Thymus (tissue), 14 donors: ENCODE measurements at places on chromosomes 2 and 18. TPM values are rescaled to one million over a fixed set of nuclear protein-coding genes. Genes with fewer than 3 reads are reported as not detected.

GRCh38 chr2:54641988-54642387 lies 81.5 kb upstream of the EML6 start:
- DNase-seq, result no peak
- peaks cover 83% of the 10 kb centered on the region for H3K36me3 ChIP-seq
- no peak overlapping the region for H3K4me3 ChIP-seq
- H3K27ac ChIP-seq, result peak overlapping the region; percentile 26
- no peaks in the 10 kb centered on the region for H3K27me3 ChIP-seq

GRCh38 chr2:235806986-235807750 lies 313.3 kb downstream of the AGAP1 start:
- H3K4me1 ChIP-seq, result no peaks in the 10 kb centered on the region
- H3K27me3 ChIP-seq, result no peaks in the 10 kb centered on the region
- no peaks in the 10 kb centered on the region for H3K36me3 ChIP-seq
- H3K4me3 ChIP-seq, result no peak overlapping the region
- DNase-seq, result no peak

DNA sequence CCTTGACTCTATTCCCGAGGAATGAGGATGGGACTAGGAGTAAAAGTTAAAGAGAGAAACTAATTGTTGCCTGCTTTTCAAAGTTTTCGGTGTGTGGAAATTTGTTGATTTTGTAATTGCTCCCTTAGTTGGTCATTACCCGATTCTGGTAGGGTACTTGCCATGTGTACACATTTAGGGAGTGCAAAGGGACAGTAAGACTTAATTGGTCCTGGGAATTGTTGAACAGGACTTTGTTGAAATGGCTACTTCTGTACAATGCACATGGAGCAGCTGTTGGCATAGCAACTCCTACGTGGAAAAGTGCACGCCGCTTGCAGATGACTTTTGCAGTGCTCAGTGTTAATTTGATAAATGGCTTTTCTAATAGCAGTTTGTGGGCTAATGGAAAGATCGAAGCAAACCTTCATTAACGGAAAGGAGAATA lies 22.9 kb downstream of the EPAS1 start:
- H3K4me3 ChIP-seq, result no peak overlapping the region
- H3K36me3 ChIP-seq, result no peaks in the 10 kb centered on the region
- no peaks in the 10 kb centered on the region for H3K4me1 ChIP-seq
- H3K27me3 ChIP-seq, result no peaks in the 10 kb centered on the region

- no peak for DNase-seq
- no peak overlapping the region for H3K27ac ChIP-seq
- no peak overlapping the region for H3K4me3 ChIP-seq
- H3K36me3 ChIP-seq, result no peaks in the 10 kb centered on the region
- no peaks in the 10 kb centered on the region for H3K27me3 ChIP-seq
- no peaks in the 10 kb centered on the region for H3K4me1 ChIP-seq
Observed at GRCh38 chr2:75157435-75157834, 41.9 kb downstream of the TACR1 start.

GRCh38 chr2:132383956-132384355 lies 32.6 kb upstream of the GPR39 start:
- H3K27me3 ChIP-seq, result no peaks in the 10 kb centered on the region
- H3K27ac ChIP-seq, result no peak overlapping the region
- no peak for DNase-seq
- H3K4me3 ChIP-seq, result no peak overlapping the region
- no peaks in the 10 kb centered on the region for H3K4me1 ChIP-seq

DNA sequence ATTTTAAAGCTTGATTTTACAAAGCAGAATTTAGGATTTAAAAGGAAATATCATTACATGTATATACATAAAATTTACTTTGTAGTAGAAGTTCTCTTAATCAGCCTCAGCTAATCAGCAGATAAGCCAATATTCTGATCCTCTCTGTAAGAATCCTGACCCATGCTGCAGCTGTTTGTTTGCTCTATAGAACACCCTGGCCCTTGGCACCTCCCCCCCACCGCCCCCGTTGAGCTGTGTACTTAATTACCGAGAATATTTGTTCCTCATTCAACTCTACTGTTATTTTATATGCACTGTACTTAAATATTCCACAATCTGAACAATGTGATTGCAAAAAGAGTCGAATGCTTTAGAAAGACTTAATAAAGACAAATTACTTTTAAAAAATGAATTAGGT lies 98.0 kb downstream of the EVA1A start:
- no peaks in the 10 kb centered on the region for H3K36me3 ChIP-seq
- no peaks in the 10 kb centered on the region for H3K27me3 ChIP-seq
- no peak overlapping the region for H3K27ac ChIP-seq
- no peak for DNase-seq

- H3K27ac ChIP-seq, result no peak overlapping the region
- H3K4me1 ChIP-seq, result no peaks in the 10 kb centered on the region
- H3K36me3 ChIP-seq, result no peaks in the 10 kb centered on the region
Observed at GRCh38 chr2:202140522-202141252, 67.6 kb downstream of the KIAA2012 start.

- no peaks in the 10 kb centered on the region for H3K4me1 ChIP-seq
- no peak for DNase-seq
- no peaks in the 10 kb centered on the region for H3K27me3 ChIP-seq
- no peak overlapping the region for H3K27ac ChIP-seq
- no peaks in the 10 kb centered on the region for H3K36me3 ChIP-seq
Observed at GRCh38 chr2:74332550-74333174, 10.6 kb downstream of the SLC4A5 start.

GRCh38 chr2:143071185-143071876 lies 57.9 kb upstream of the ARHGAP15 start:
- H3K4me3 ChIP-seq, result no peak overlapping the region
- no peaks in the 10 kb centered on the region for H3K27me3 ChIP-seq
- no peak for DNase-seq
- no peak overlapping the region for H3K27ac ChIP-seq
- H3K4me1 ChIP-seq, result no peaks in the 10 kb centered on the region

DNA sequence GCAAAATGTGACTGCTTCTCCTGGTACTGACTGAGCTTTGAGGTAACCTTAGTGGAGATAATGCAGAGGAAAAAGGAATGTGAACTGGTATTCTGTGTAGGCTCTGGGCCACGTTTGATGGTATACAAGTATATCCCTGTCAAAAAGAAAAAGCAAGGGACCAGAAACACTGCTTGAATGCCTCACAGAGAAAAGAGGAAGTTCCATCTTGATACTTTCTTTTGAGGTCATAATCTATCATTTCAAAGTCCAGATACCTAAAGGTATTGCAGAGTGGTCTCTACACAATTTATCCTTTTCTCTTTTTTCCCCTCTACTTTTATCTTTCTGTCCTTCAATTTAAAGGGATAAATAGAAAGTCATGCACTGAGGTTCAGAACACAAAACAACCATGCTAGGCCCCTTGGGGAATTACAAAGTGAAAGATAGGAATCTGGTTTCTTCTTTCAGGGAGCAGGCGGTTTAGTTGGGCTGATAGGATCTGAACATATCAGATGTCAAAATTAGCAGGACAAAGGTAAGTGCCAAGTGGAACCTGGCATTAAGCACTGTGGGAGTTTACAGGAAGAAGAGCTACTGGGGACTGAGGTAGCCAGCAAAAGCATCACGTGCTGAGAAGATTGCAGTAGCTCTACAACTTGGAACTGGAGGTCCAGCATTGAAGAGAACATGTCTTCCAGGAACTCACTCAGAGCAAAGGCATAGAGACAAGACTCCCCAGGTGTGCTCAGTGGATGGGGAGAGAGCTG lies 121.2 kb downstream of the LYPD6 start:
- no peaks in the 10 kb centered on the region for H3K27me3 ChIP-seq
- H3K36me3 ChIP-seq, result no peaks in the 10 kb centered on the region
- H3K4me1 ChIP-seq, result no peaks in the 10 kb centered on the region
- no peak overlapping the region for H3K27ac ChIP-seq
- H3K4me3 ChIP-seq, result no peak overlapping the region

- no peak for DNase-seq
- no peak overlapping the region for H3K4me3 ChIP-seq
- no peak overlapping the region for H3K27ac ChIP-seq
- peaks cover 3% of the 10 kb centered on the region for H3K4me1 ChIP-seq
Observed at GRCh38 chr2:240820607-240821428, 799 bp upstream of the KIF1A start.

DNA sequence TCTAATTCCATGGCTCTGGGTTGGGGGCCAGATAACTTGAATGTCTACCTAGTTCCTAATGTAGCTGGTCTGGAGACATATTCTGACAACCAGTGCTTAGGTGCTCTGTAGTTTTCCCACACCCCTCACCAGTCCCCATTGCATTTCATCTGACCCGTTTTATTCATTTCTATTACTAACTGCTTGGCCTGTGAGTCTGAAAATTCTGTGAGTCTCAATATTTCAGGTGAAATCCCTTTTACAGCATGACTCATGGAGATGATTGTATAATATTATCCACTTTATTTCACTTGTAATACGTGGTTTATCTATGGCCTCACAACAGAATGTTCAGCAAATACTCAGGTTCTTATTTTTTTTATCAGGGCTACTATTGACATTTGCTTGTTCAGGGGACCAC lies 103.7 kb upstream of the UGP2 start:
- no peaks in the 10 kb centered on the region for H3K36me3 ChIP-seq
- DNase-seq, result no peak
- no peak overlapping the region for H3K27ac ChIP-seq
- no peaks in the 10 kb centered on the region for H3K27me3 ChIP-seq
- H3K4me1 ChIP-seq, result no peaks in the 10 kb centered on the region

GRCh38 chr2:150178591-150178990 lies 308.9 kb downstream of the RND3 start:
- H3K27me3 ChIP-seq, result no peaks in the 10 kb centered on the region
- no peaks in the 10 kb centered on the region for H3K36me3 ChIP-seq
- no peak for DNase-seq
- H3K4me1 ChIP-seq, result no peaks in the 10 kb centered on the region
- H3K27ac ChIP-seq, result no peak overlapping the region
- no peak overlapping the region for H3K4me3 ChIP-seq

GRCh38 chr18:35755369-35755768 lies 173.8 kb downstream of the GALNT1 start:
- DNase-seq, result no peak
- no peak overlapping the region for H3K4me3 ChIP-seq
- no peak overlapping the region for H3K27ac ChIP-seq

GRCh38 chr2:237491515-237492118 lies 4.6 kb downstream of the MLPH start:
- no peak overlapping the region for H3K4me3 ChIP-seq
- no peak overlapping the region for H3K27ac ChIP-seq
- peaks cover 3% of the 10 kb centered on the region for H3K4me1 ChIP-seq
- H3K36me3 ChIP-seq, result no peaks in the 10 kb centered on the region

DNA sequence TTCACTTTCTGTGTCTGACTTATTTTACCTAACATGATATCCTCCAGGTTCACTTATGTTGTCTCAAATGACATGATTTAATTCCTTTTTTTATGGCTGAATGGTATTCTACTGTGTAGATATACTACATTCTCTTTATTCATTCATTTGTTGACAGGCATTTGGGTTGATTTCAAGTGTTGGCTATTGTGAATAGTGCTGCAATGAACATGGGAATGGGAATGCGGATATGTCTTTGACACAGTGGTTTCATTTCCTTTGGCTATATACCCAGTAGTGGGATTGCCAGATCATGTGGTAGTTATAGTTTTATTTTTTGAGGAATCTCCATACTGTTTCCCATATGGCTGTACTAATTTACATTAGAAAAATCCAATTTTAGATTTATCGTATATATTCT lies 195.4 kb upstream of the KLHL14 start:
- no peak overlapping the region for H3K27ac ChIP-seq
- no peak for DNase-seq

DNA sequence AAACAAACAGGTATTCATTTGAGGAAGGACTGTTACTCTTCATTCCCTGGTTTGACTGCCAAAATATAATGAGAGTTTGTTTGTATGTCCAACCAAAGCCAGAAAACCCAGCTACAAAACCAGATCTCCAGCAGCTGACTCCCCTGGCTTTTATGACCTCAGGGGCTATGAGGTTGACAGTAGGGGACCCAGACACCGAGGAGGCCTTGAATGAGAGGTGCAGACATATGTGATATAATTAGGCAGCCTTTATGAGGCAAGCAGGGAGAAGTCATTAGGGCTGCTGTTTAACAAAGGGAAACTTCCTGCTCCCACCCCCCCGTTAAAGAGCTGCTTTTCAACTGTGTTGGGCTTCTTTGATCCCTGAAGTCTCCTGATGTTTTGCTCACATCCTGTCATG lies 236.7 kb downstream of the SLC4A3 start:
- no peak overlapping the region for H3K4me3 ChIP-seq
- no peaks in the 10 kb centered on the region for H3K27me3 ChIP-seq
- DNase-seq, result no peak
- no peak overlapping the region for H3K27ac ChIP-seq

DNA sequence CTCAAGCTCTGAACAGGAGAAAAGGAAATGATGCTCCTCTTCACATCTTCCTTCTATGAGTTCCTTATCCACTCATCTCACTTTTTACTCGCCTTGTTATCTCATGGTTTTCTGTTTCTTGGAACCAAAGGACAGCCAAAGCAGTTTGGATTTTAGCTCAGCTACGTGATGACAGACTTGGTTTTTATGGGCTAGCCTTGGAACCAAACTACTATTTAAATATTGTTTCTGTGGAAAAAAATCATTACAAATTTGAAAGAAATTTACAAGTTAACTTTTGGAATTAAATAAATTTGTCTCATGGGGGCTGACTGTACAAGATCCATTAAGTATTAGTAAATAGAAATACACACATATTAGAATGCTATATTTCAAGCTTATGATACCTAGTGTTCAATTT lies 727.8 kb upstream of the FANCL start:
- H3K36me3 ChIP-seq, result no peaks in the 10 kb centered on the region
- no peak overlapping the region for H3K27ac ChIP-seq
- no peak for DNase-seq
- no peaks in the 10 kb centered on the region for H3K4me1 ChIP-seq

GRCh38 chr2:12269041-12269972 lies 447.4 kb upstream of the TRIB2 start:
- no peak for DNase-seq
- no peak overlapping the region for H3K27ac ChIP-seq
- no peaks in the 10 kb centered on the region for H3K27me3 ChIP-seq
- H3K4me3 ChIP-seq, result no peak overlapping the region

- H3K4me3 ChIP-seq, result no peak overlapping the region
- H3K27me3 ChIP-seq, result no peaks in the 10 kb centered on the region
- peaks cover 54% of the 10 kb centered on the region for H3K36me3 ChIP-seq
- H3K27ac ChIP-seq, result no peak overlapping the region
- DNase-seq, result no peak
- no peaks in the 10 kb centered on the region for H3K4me1 ChIP-seq
Observed at GRCh38 chr2:24269265-24269664, 91.1 kb downstream of the ITSN2 start.

- H3K4me3 ChIP-seq, result no peak overlapping the region
- DNase-seq, result no peak
- no peaks in the 10 kb centered on the region for H3K36me3 ChIP-seq
- no peak overlapping the region for H3K27ac ChIP-seq
- no peaks in the 10 kb centered on the region for H3K4me1 ChIP-seq
Observed at GRCh38 chr18:28065031-28065792, 111.7 kb downstream of the CDH2 start.

GRCh38 chr2:235162837-235163197 lies 211.0 kb downstream of the SH3BP4 start:
- H3K27me3 ChIP-seq, result no peaks in the 10 kb centered on the region
- H3K4me3 ChIP-seq, result no peak overlapping the region
- DNase-seq, result no peak
- no peak overlapping the region for H3K27ac ChIP-seq

- H3K27me3 ChIP-seq, result no peaks in the 10 kb centered on the region
- no peak overlapping the region for H3K4me3 ChIP-seq
- no peaks in the 10 kb centered on the region for H3K36me3 ChIP-seq
- no peak for DNase-seq
- no peaks in the 10 kb centered on the region for H3K4me1 ChIP-seq
Observed at GRCh38 chr2:220002699-220003098, 375.3 kb downstream of the SLC4A3 start.

The FSHR gene
- not detected for total RNA-seq

The TAF1B gene
- 17.3 TPM for total RNA-seq

The PPM1B gene
- 36.3 TPM for total RNA-seq

The LIMS3 gene
- total RNA-seq, result 0.94 TPM

The GPBAR1 gene
- 0.28 TPM for total RNA-seq

The KCNG3 gene
- total RNA-seq, result 2.3 TPM

The HOXD13 gene
- not detected for total RNA-seq

The HTR2B gene
- total RNA-seq, result 1.1 TPM
